Colonic mucosa (tissue), 4 donors: ENCODE measurements at places on chromosomes 4 and X. TPM values are rescaled to one million over a fixed set of nuclear protein-coding genes. Genes with fewer than 3 reads are reported as not detected.

The CCKAR gene
- total RNA-seq = not detected

The CUL4B gene
- total RNA-seq = 38.1 TPM

- no peak for DNase-seq
These were observed 120.4 kb downstream of the PCDH7 start for GRCh38 chr4:30840571-30840970.

The MAMLD1 gene
- 0.93 TPM for total RNA-seq

DNA sequence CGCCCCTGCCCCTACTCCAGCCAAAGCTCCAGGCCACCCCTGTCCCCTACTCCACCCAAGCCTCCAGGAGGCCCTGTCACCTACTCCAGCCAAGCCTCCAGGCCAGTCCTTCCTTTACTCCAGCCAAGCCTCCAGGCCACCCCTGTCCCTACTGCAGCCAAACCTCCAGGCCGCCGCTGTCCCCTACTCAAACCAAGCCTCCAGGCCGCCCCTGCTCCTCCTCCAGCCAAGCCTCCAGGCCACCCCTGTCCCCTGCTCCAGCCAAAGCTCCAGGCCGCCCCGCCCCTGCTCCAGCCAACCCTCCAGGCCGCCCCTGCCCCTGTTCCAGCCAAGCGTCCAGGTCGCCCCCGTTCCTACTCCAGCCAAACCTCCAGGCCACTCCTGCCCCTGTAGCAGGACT lies 5.1 kb upstream of the ASMT start:
- no peak for DNase-seq

- no peak for DNase-seq
These were observed 373 bp upstream of the INTS6L start for GRCh38 chrX:135520022-135520552.

GRCh38 chr4:5463361-5463760 lies 245.0 kb downstream of the EVC2 start:
- no peak for DNase-seq

The SLC26A1 gene
- total RNA-seq = 0.77 TPM

DNA sequence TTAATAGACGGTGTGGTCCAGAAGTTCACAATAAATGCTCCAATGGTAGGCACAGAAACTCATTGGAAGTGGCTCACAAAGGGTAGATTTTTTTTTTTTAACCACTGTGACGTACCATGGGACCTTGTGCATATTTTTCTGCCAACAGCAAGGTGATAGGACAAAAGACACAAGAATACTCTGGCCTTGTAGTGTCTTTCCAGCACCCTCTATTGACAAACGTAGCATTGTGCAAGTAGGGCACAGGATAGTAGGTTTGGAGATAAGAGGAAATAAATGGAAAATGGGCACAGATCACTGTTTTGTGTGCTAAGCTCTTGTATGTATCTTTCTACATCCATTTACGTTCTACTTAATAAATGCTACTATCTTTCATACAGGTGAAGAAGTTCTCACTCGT lies 2054.9 kb downstream of the PCDH7 start:
- no peak for DNase-seq

DNA sequence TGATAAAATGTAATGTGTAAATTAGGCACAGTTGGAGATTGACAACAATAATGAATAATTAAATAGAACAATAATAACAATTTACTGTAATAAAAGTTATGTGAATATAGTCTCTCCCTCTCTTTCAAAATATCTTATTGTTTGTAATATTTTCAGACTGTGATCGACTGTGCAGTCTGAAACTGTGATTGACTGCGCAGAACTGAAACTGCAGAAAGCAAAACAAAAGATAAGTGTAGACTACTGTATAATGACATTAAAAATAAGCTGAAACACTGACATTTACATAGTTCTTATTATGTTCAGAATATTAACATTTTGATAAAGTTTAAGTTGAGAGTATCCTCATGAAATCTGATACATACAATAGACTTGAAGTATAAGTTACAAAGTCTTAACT lies 371.0 kb downstream of the CCSER1 start:
- no peak for DNase-seq

The KLKB1 gene
- total RNA-seq = 0.27 TPM
